ENCODE measurements at places on chromosomes 5 and 9. TPM values are rescaled to one million over a fixed set of nuclear protein-coding genes. Genes with fewer than 3 reads are reported as not detected.

Gene ELAVL2
- 0.81 TPM for total RNA-seq

Gene GPR150
- 0.27 TPM for total RNA-seq

Gene GGTA1
- total RNA-seq, result 0.18 TPM

Gene PRUNE2
- total RNA-seq, result 122 TPM

Gene LHX2
- not detected for total RNA-seq

Gene PFN3
- total RNA-seq, result not detected

Gene WNT8A
- total RNA-seq, result not detected

Gene BTNL8
- not detected for total RNA-seq
